ENCODE measurements at places on chromosomes 4 and X.

DNA sequence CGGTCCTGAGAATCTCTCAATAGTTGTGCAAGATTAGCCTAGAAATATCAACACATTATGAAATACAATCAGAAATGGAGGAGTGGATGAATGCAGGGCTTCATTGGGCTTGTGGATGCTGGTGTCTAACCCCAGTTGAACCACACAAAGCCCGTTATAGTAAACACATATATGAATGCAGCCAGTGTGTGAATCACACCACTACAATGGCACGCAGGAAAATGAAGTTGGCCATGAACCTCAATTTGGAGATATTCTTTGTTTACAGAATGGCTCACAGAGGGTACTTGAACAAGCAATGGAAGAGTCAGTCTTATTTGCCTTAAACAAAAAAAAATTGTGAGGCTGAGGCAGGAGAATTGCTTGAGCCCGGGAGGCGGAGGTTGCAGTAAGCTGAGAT lies 57.8 kb downstream of the SOD3 start:
- DNase-seq: no peak

DNA sequence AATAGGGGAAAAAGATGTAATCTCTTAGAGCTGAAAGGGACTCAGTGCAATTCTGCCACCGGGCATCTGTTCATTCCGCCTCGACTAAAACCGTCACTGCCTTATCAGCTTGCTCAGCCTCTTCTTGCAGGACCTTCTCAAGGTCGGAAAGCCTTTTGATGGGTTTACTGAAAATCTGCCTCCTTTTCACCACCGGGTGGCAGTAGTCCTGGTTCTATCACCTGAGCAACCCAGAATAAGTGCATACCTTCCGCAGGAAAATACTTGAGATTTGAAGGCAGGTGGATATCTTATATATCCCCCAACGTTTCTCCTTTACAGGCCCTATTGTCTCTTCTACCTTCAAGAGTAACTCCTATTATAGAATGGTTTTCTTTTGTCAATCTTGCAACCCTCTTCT lies 103.4 kb upstream of the PAK3 start:
- DNase-seq: no peak

DNA sequence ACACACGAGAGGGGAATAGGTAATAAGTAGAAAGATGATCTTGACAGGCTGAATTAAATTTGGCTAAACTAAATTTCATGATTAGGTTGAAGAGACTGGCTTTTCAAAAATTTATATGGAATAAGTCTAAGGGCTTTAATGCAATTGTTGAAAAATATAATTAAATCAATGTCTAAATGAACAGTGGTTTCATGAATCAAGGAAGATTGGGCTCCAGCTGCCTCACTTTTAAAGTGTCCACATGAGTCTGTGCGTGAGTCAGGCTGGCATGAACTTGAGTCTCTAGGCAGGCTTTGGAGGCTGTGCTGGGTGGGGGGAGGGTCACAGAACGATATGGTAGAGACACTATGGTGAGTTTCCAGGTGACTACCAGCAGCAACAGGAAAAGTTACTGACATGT lies 111.9 kb downstream of the SORBS2 start:
- DNase-seq: no peak

- no peak for DNase-seq
Observed at GRCh38 chr4:46889410-46889809, 19.6 kb downstream of the COX7B2 start.

GRCh38 chr4:169115897-169116254 lies 105.8 kb upstream of the CBR4 start:
- DNase-seq: no peak

DNA sequence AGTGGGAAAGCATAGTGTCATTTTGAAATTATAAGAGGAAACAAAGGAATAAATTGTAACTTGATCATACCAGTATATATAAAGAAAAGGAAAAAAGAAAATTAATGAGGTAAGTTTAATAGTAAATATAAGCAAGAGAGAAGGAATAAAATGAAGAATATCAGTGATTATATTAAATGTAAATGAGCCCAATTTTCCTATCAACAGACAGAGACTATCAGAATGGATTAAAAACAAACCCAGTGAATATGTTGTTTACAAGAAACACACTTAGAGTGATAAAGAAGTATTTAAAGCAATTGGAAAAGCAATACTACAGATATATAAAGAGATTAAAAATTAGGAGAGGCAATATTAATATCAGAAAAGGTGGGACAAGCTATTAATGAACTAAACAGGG lies 28.8 kb upstream of the RHOH start:
- DNase-seq: no peak

- DNase-seq: no peak
Observed at GRCh38 chrX:20753076-20753475, 486.4 kb upstream of the RPS6KA3 start.

DNA sequence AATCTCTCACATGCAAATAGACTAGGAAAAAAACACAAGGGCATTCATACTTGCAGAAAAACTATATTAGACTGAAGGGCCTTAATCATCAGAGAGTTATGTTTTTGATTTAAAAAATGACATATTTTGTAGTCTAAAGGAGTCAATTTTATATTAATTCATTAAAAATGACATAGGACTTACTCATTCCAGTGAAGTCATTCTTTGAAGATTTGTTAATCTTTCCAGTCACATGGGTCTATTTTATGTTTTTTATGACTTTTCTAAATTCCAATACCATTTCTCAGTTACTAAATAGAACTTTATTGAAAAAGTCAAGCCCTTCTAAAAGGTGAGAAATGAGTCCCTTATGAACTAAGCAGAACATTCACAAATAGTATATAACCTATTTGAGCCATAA lies 743.8 kb upstream of the INTU start:
- DNase-seq: no peak

DNA sequence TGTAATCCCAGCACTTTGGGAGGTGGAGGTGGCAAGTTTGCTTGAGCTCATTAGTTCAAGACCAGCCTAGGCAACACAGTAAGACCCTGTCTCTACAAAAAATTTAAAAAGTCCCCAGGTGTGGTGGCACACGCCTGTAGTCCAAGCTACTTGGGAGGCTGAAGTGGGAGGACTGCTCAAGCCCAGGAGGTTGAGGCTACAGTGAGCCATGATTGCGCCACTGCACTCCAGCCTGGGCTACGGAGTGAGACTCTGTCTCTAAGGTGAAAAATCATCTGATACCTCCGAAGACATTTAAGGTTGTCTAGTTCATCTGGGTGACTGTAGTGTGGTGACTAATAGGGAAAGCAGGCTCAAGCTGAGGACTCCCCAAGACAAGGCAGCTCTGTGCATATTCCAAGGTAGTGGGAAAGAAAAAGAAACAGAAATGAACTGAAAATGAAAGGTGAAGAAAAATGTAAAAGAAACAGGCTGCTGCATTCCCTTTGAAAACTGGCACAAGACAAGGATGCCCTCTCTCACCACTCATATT lies 23.3 kb downstream of the FRYL start:
- no peak for DNase-seq

GRCh38 chr4:14726441-14726840 lies 275.8 kb upstream of the CPEB2 start:
- DNase-seq: no peak

DNA sequence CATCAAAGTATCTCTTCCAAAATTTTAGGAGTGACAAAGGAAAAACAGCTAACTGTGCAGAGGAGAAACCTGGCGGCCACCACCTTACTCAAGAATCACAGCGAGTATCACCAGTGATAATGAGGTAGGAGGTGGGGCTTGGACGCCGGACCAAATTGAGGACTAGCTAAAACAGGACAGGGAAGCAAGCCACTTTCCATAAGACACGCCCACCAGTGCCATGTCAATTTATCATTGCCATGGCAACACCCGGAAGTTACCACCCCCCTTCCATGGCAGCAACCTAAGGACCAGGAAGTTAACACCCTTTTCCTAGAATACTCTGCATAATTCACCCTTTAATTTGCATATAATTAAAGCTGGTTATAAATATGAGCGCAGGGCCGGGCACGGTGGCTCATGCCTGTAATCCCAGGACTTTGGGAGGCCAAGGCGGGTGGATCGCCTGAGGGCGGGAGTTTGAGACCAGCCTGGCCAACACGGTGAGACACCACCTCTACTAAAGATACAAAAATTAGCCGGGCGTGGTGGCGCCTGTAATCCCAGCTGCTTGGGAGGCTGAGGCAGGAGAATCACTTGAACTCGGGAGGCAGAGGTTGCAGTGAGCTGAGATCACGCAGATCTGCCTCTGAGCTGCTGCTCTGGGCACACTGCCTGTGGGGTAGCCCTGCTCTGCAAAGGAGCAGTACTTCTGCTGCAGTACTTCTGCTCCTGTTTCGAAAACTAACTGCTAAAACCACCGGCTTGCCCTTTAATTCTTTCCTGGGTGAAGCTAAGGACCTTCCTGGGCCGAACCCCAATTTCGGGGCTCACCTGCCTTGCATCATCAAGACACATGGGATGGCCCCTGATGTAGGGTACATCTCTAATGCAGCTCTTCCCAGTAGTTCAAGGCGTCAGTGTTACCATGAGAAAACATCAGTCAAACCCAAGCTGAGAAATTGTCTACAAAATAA lies 116.7 kb downstream of the HMX1 start:
- DNase-seq: no peak

GRCh38 chrX:51608766-51609165 lies 9.9 kb downstream of the CENPVL3 start:
- no peak for DNase-seq

All from NCI-H446 treated with DMSO at 0.1 percent for 48 hours (cell line).